CD14-positive monocyte (primary cell): ENCODE measurements at places on chromosomes 4 and X. TPM values are rescaled to one million over a fixed set of nuclear protein-coding genes. Genes with fewer than 3 reads are reported as not detected.

The F9 gene
- polyA plus RNA-seq: not detected in 2 replicates

The ABCE1 gene
- polyA plus RNA-seq: 10.3 and 22.1 TPM in 2 replicates

The ARHGEF9 gene
- polyA plus RNA-seq: 0.84 TPM

The HMGN5 gene
- 0.86 TPM for polyA plus RNA-seq

The NWD2 gene
- polyA plus RNA-seq: not detected in 2 replicates

The ARHGAP36 gene
- not detected in 2 replicates for polyA plus RNA-seq

The NDP gene
- polyA plus RNA-seq: not detected

The DSPP gene
- not detected for polyA plus RNA-seq

The MMRN1 gene
- polyA plus RNA-seq: not detected

The CFAP299 gene
- not detected for polyA plus RNA-seq

- no peak for DNase-seq
These were observed 19.0 kb downstream of the MAB21L2 start for GRCh38 chr4:150600812-150601445.

GRCh38 chrX:9267415-9267814 is 197.4 kb upstream of the TBL1X start:
- DNase-seq: no peak

DNA sequence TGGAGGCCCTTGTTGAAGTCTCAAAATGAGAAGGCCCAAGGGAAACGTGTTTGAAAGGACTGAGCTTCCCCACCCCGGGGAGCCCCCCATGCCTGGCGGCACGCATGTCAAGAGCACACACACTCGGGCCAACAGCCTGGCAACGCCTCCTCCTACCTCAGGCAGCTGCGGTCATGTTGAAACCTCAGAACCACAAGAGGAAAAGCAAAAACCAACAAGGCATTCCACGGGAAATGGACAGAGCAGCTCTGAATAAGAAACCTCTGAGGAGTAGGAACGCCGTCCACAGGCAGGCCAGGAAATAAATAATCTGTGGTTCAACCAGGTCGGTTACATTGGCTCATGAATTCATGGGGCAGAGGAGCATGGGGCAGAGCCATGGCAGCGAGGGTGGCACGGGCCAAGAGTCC is 95.7 kb upstream of the AFAP1 start:
- DNase-seq: no peak

GRCh38 chrX:30610026-30610425 is 32.5 kb upstream of the TASL start:
- DNase-seq: no peak

DNA sequence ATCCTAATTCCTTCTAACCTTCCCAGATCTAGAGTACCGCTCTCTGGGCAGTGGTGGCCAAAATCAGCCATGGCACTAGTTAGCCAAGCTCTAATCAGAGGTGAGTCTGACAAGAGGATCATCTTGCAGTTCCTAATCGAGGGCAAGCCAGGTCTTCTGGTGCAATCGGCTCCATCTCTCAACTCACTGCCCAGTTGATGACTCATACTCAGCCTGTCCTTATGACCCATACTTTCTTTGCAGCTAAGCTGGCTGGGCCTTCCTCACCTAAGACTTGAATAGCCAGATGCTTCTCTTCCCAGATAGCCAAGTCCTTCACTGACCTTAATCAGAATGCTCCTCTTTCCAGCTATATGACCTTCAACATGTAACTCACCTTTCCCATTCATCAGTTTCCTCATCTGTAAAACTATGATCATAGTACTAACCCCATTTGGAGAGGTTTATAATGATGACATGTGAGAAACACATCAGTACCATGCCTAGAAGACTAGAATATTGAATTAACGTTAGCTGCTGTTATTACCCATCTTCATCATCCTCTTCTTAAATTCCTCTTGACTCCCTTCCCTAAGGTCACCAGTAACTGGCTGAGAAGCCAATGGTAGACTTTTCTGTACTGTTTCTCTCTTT is 57.1 kb downstream of the RELL1 start:
- peak; percentile 51 for DNase-seq

GRCh38 chr4:128141866-128142265 is 80.8 kb downstream of the LARP1B start:
- no peak for DNase-seq

- DNase-seq: no peak
These were observed 684.7 kb upstream of the ATOH1 start for GRCh38 chr4:93143902-93144301.

DNA sequence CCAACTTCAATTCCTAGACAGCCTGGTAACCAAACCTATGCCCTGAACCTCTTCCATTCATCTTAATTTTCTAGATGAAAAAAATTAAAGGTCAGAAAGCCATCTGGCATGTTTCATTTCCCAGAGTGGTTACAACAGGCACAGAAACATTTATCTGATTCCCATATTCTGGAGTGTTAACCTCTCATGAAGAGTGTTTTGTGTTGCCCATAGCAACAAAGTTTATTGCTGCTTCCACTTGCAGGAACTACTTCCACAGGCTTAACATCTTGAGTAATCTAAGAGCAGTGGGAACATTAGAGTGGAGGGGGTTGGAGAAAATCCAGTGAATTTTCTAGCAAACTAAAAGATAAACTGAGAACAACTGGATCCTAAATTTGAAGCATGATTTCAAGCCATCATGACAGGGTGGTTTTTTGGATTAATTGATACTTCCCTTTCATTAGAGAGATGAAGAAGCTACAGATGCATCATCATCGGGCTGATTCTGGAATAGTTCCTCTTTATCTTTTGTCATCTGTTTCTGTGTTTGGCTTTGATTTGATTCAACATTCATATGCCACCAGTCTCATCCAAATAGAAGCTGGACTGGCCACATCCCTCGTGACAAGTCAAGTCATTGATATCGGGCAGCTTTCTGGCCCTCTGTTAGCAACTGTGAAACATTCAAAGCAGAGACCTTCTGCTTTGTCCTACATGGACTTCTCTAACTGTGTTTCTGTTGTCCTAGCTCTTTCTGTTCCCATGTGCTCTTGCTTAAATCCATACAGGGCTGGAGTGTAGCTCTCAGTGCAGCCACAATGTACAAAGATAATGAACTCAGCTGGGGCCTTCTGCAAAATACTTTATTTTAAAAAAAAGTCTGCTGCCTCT is 167.3 kb downstream of the MID1IP1 start:
- peak; percentile 26 for DNase-seq

DNA sequence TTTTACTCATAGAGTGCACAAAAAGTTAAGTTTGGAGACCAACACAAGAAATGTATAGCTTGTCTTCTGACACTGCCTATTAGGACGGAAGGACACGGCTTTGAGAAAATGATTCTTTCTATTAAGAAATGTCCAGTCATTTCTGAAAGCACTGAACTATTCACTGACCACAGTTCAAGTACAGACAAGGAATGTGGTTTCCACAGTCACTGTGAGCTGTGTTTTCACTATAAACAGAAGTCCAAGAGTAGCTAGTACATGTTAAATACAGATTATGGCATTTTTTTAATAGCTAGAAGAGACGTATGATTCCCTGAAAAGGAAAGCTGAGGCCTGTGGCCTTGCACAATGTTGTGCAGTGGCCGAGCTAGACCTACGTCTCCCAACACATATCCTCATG is 115.1 kb upstream of the GPM6A start:
- DNase-seq: no peak

GRCh38 chr4:17616283-17616682 is 1.8 kb downstream of the MED28 start:
- no peak for DNase-seq

- no peak for DNase-seq
These were observed 18.6 kb downstream of the ACSL4 start for GRCh38 chrX:109714340-109714958.

DNA sequence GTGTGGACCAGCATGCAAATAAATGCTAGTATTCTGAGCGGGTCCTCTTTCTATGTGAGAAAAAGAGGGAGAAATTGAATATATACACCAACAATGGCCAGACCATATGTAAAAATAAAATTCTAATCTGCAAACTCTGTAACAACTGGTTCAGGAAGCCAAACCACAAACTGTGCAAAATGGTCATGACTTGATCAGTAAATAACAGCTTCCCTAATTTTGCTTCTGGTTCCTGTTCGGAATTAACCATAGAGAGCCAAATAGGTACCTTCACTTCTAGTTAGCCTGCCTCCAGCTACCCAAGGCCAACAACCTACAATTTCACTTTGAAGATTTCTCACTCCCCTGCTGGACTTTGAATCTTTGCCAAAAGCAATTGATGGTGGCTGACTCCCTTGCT is 1313.2 kb downstream of the ADGRL3 start:
- DNase-seq: no peak

DNA sequence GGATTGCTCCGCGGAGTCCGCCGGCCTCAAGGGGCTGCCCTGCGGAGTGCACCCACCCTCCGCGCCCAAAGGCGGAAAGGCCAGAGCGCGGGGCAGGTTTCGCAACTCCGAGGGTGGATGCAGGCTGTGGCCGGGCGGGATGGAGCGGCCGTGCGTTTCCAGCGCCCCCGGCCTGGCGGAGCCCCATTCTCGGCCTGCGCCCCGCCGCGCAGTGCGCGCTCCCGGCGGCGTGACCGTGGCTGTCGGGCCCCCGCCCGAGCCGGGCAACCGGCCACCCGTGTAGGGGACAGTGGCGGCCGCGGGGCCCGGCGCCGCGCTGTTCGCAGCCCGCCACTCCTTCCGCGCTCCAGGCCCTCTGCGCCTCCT is 331 bp downstream of the SETD7 start:
- no peak for DNase-seq

GRCh38 chr4:4880492-4880891 is 21.0 kb downstream of the MSX1 start:
- no peak for DNase-seq

DNA sequence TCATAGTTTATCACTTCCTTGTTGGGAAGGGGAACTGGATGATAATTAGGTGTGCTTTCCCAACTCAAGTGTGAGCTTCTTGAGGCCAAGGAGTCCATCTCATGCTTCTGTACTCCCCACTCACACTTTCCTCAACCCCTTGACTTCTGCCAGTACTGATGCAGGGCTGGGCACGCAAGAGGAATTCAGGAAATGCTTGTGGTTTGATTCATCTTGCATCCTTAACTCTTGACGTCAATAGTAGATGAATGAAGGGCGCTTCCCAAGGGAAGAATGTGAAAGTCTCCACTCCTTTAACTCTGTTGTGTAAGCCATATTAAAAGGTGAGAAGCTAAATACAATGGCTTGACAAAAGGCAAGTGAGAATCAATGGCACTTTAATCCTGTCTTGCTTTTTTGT is 101.8 kb downstream of the AGTR2 start:
- no peak for DNase-seq

DNA sequence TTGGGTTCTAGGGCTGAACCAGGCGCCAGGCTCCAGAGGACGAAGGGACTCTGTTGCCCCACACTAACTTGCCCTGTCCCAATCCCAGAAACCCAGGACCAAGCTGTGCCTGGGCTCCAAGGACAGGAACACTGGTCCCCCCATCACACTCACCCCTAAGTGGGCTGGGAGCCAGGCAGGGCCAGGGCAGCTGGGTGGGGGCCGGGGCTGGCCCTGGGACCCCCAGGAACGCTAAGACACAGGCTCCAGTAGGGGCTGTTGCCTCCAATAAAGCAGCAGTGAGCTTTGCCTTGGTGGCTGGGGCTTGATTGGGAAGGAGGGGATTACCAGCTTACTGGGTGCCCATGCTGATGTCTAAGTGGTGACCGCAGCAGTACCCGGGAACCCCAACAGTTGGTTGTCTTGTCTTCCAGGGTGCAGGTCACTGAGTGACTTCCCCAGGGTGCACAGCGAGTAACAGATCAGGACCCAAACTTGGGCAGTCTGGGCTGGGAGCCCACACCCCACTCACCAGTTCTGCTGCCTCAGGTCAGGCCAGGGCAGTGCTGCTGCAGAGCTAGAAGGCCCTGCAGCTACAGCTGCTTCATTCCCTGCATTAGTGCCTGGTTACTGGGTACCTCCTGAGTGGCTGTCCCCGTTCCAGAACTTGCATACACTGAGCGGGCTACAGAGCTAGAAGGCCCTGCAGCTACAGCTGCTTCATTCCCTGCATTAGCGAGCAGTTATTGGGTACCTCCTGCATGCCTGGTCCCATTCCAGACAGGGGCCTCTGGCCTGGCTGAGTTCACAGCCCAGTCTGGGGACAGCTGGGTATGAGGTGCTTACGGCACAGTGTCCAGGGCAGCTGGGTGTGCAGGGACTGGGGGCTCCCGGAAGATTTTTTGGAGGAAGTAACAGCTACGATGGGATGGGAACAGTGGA is 9.4 kb upstream of the ADD1 start:
- peak; percentile 10 for DNase-seq

- peak; percentile 74 for DNase-seq
These were observed 2.2 kb downstream of the PPA2 start for GRCh38 chr4:105471566-105472176.

DNA sequence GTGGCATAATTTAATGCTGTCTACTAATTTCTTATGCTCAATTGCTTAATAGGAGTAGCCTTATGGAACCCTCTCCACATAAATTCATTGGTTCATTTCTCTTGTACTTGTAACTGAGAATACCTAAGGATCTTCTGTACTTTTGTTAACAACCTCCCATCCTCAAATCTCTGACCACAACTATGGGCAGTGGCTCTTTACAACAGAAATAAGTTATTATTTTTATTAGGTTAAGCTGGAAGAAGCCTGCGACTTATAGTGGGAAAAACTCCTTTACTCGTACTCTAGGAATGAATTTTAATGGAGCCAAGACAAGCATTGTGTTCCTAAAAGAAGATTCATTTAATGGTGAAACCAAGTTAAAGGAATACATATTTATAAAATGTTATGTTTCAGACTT is 337.1 kb upstream of the CTSO start:
- DNase-seq: no peak

- DNase-seq: peak; percentile 60
These were observed 691 bp upstream of the IGFBP7 start for GRCh38 chr4:57110640-57111511.

- DNase-seq: peak; percentile 45
These were observed 4.9 kb upstream of the ZNF81 start for GRCh38 chrX:47831788-47832187.

DNA sequence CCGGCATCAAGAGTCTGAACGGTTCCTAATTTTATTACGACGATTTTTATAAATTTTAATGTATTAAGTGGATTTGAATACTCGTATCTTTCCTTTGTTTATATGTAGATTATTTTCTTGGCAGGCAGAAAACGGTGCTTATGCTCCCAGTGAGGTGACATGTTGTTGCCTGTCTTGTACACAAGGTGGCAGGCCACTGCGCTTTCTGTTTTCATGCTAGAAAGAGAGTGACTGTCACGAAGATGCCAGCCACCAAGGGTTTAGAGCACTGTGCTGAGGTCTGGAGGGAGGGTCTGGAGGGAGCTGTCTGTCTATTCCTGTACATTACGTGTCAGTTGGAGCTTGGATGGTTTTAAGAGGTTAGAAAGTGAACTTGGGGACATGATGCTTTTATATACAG is 87.7 kb downstream of the SHROOM2 start:
- DNase-seq: peak; percentile 30

DNA sequence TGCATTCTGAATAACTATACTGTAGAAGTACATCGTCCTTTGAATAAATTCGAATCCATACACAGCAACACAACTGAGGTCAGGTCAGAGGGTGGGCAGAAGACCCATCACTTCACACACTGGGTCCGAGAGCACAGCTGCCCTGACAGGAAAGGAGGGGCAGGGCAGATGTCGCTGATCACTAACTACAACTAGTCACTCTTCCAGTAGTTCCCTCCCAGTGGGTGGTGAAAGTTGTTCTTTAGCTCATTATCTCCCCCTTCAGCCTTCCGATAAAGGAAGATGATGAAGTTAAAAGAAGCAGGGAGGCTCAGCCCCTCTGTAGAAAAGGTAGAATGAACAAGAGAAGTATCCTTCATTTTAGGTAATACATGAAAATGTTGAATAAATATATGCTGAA is 278.9 kb downstream of the INPP4B start:
- DNase-seq: no peak
